ENCODE measurements at places on chromosomes 4 and X.

- DNase-seq, result no peak
These were observed 8.8 kb downstream of the NHSL2 start for GRCh38 chrX:71919431-71919830.

GRCh38 chr4:140706276-140706625, 49.9 kb downstream of the TBC1D9 start:
- no peak for DNase-seq

- DNase-seq, result no peak
These were observed 8.3 kb downstream of the IL21 start for GRCh38 chr4:122612540-122612939.

DNA sequence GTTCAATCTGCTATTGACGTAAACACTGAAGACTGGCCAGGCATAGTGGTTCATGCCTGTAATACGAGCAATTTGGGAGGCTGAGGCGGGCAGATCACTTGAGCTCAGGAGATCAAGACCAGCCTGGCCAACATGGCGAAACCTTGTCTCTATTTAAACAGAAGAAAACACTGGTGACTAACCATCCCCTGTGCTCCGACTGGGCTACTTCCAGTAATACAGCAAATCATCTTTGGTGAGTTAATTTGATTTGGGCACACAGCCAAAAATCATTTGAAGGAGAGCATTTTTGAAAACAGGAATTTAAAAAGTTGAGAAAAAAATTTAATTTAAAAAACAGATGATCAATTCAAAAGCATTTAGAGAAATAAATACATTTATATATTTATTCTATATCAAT, 52.0 kb downstream of the SEC24D start:
- DNase-seq, result no peak

DNA sequence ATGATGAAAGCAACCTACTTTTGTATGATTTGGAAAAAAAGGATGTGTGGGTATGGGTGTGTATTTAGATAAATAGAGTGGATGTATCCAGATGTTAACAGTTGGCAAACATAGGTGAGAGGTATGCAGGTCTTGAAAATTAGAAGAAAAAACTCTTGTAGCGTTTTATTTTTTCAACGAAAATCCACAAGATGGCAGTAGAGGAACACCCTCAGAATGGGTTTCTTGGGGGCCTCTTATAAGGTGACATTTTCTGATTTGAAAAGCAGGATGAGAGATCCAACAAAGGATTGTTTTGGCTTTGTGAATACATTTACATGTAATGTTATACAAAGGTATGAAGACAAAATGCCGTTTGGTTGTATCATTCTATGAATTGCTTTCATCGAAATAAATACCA, 68.3 kb downstream of the FMR1NB start:
- peak; percentile 58 for DNase-seq

DNA sequence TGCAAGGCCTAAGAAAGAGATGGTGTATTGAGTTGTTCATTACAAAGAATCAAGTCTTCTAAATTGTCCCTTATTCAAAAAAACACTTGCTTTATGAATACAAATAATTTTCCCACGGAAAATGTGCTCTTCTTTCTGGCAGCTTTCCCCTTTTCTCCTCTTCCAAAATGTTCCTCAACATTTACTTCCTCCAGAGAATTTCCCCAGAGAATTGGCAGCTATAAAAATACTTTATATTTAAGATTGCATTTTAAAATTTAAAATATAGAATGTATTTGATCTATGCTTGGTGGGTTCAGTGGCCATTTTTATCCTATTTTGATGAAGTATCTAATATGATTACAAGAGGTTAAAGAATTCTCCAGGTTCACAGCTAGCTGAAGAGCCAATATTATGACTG, 521.0 kb downstream of the IQCM start:
- no peak for DNase-seq

GRCh38 chr4:860561-860960, 34.6 kb upstream of the CPLX1 start:
- no peak for DNase-seq

DNA sequence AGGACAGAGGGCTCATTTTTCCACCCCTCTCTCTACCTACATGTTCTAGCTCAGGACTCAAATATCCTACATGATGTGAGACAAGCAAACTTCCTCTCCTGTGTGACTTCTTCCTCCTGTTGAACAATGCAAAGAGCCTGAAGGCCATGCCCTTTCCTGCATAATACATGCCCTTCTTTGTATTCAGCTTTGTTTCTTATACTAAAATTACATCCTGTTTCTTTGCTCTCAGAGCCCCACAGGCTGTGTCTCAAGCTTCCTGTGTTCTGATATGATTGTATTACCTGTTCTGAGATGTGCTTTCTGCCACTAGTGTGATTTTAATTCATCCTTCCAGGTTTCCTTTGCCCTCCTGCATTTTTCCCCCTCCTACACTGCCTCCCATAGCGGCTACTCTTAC, 166.4 kb upstream of the AFF2 start:
- DNase-seq, result no peak

- no peak for DNase-seq
These were observed 4.3 kb downstream of the AMTN start for GRCh38 chr4:70522626-70523025.

DNA sequence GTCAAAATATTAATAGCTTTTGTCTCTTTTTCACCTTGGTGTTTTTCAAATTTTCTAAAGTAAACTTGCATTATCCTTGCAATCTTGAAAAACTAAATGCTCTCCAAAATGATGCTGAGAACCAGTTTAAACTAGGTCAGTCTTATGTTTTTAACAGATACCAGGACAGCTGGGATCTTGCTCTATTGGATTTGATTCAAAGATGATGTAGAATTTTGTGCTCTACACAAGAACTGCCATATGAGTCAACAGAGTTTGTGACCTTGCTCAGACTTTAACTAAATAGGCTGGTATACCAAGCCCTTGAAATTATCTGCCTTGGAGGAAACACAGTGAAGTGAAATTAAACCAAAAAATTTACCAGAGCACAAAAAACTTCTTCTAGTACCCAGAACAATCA, 991.1 kb downstream of the STPG2 start:
- no peak for DNase-seq

- DNase-seq, result no peak
These were observed 677.3 kb downstream of the FSTL5 start for GRCh38 chr4:161486461-161486860.

GRCh38 chr4:37917388-37917787, 26.5 kb downstream of the TBC1D1 start:
- DNase-seq, result no peak

Data from GM23338 (cell line).